IPS DF 6.9 (cell line): ENCODE measurements at places on chromosomes 16 and 17.
A peak's percentile ranks its signal among the peaks of the same experiment; 100 is the strongest.

GRCh38 chr17:17300624-17301568, 2.3 kb upstream of the NT5M start:
- no peak overlapping the region for H3K27ac ChIP-seq
- H3K36me3 ChIP-seq, result no peaks in the 10 kb centered on the region
- H3K4me1 ChIP-seq, result no peaks in the 10 kb centered on the region
- H3K27me3 ChIP-seq, result no peaks in the 10 kb centered on the region
- peak overlapping the region; percentile 60; the same call in 1 of the 2 replicates for H3K4me3 ChIP-seq
- DNase-seq, result peak; percentile 88

DNA sequence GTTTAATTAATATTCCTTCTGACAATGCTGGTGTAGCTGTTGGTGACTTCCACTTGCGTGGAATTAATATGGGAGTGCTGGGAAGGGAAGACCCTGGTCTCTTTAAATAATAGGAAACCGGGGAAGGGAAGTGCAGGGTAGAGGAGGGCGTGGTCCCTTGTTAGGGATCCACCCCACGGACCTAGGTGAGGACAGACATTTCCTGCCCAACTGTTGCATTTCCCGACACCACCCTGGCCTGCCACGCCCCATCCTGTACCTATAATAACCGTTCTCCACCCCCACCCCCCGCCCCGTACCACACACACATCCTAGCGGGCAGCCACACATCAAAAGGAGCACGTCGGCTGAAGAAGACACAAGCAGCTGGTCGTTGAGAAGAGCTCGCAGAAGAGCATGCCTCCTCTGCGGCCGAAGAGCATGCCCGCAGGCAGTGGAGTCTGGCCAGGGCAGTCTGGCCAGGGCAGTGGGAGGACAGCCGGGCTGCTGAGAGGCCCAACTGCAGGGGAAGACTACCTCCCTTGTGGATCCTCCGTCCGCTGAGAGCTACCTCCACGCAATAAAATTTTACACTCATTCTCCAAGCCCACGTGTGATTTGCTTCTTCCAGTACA, 36.8 kb upstream of the MMD start:
- DNase-seq, result no peak
- no peaks in the 10 kb centered on the region for H3K36me3 ChIP-seq
- H3K4me3 ChIP-seq, result no peak overlapping the region
- peaks cover 6% of the 10 kb centered on the region; the same call in 1 of the 2 replicates for H3K4me1 ChIP-seq
- H3K27ac ChIP-seq, result no peak overlapping the region

- peaks cover 1% of the 10 kb centered on the region; the same call in 1 of the 2 replicates for H3K36me3 ChIP-seq
- H3K27me3 ChIP-seq, result no peaks in the 10 kb centered on the region
- H3K4me1 ChIP-seq, result no peaks in the 10 kb centered on the region
- no peak overlapping the region for H3K4me3 ChIP-seq
These were observed 82.0 kb upstream of the ALOX12 start for GRCh38 chr17:6913608-6914443.

- H3K27ac ChIP-seq, result no peak overlapping the region
- no peak for DNase-seq
- no peak overlapping the region for H3K4me3 ChIP-seq
- no peaks in the 10 kb centered on the region for H3K36me3 ChIP-seq
- peaks cover 20% of the 10 kb centered on the region for H3K4me1 ChIP-seq
- no peaks in the 10 kb centered on the region; the same call in 1 of the 2 replicates for H3K27me3 ChIP-seq
These were observed 24.8 kb upstream of the MRPS23 start for GRCh38 chr17:57874434-57875289.

GRCh38 chr17:79789943-79790804, 6.7 kb downstream of the CBX8 start:
- DNase-seq, result no peak
- H3K4me1 ChIP-seq, result peaks cover 11% of the 10 kb centered on the region
- H3K27me3 ChIP-seq, result peaks cover 50% of the 10 kb centered on the region

DNA sequence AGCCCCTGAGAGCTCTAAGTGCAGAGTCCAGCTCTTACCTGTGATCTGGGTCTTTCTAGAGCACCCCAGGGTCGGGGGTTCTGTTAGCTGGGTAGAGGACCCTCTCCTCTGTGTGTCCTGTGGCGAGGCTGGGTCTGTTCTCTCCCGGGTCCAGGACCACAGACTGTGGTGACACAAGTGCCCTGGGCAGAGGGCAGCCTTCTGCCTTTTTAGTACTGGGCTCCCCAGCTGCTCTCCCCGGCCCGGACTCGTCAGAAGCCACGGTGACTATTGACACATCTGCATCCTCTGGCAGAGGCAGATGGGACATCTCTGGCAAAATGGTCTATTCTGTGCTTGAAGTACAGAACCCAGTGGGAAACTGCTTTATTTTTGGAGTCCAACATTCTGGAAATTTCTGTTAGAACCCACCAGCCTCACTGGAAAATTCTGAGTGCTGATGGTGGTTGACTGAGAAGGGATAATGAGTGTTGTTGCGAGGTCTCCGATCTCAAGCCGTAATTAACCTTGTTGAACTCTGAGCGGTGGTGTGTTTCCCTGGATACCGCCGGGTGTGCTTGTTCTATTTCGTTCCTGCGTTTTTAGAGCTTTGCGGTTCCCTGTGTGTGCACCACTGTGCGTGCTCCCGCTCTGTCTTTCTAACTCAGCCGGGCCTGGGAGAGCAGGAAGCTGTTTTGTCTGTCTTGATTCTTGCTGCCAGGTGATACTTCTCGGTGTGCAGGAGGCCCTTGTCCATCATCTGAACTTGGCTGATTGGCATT, 26.0 kb upstream of the NUDT16L1 start:
- no peaks in the 10 kb centered on the region for H3K4me1 ChIP-seq
- H3K27me3 ChIP-seq, result no peaks in the 10 kb centered on the region
- no peak overlapping the region for H3K27ac ChIP-seq
- peaks cover 24% of the 10 kb centered on the region for H3K36me3 ChIP-seq
- DNase-seq, result no peak
